ENCODE measurements at places on chromosomes 6 and 20.

DNA sequence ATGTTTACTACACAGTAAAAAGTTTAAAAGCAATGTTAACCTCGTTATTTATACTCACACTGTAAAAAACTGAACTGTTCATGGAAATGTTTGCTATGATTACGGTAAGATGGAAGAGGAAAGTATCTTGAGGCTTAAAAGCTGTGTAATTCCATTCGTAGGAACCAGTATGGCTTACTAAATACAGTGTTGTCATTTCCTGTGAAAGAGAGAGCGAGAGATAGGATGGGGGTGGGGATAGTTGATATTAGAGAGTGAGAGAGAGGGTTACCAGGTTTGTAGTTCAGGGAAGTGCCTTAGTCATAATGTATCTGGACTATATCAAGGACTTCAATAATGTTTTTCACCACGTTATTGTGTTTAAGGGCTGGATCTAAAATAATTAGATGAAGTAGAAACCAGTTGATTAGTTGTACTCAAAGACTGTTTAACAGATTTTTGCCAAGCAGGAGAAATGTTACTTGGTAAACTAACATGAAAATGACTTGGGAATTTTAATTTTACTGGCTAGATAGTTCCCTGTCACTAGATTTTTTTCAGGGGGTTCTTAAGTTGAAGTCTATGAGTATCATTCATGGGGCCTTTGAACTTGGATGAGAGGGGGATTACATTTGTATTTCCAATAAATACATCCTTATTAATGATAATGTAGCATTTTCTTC lies 30.4 kb downstream of the AFDN start:
- DNase-seq, result no peak

DNA sequence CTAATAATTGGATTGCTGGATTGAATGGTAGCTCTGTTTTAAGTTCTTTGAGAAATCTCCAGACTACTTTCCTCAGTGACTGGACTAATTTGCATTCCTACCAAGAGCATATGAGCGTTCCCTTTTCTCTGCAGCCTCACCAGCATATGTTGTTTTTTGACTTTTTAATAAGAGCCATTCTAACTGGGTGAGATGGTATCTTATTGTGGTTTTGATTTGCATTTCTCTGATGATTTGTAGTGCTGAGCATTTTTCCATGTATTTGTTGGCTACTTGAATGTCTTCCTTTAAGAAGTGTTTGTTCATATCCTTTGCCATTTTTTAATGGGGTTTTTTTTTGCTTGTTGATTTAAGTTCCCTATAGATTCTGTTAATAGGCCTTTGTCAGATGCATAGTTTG lies 94.7 kb upstream of the AHI1 start:
- no peak for DNase-seq

DNA sequence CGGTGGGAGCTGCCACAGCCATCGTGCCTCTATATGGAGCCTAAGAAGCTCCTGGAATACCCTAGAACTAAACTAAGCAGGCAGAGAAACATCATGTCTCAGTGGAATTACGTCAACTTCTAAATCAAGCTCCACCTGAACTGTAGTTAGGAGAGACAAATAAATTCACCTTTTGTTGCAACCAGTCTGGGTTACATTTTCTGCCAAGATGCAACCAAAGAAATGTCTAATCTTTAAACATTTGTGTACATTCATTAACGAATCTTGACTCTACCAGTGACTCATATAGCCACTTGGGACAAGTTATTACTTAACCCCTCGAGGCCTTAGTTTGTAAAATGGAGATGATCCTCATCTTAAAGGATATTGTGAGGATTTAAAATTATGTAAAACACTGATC lies 8.9 kb downstream of the PTPRK start:
- DNase-seq, result no peak

GRCh38 chr6:135722190-135722589 lies 129.3 kb upstream of the PDE7B start:
- DNase-seq, result no peak

DNA sequence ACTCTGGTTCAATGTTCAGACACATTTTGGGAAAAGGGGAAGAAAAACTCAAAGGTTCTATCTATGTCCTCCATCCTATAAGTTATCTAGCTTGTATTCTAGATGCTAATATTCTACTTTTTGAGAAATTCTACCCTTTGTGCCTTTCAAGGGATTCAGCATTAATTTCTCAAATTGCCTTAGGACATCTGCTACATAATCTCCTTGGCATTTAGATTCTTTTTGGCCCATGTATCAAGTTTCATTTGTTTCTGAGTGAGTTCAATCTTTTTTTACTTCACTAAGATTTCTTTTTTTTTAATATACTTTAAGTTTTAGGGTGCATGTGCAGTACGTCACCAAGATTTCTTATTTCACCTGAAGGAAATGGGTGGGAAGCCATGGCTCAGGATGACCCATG lies 232.7 kb upstream of the TENT5A start:
- no peak for DNase-seq

DNA sequence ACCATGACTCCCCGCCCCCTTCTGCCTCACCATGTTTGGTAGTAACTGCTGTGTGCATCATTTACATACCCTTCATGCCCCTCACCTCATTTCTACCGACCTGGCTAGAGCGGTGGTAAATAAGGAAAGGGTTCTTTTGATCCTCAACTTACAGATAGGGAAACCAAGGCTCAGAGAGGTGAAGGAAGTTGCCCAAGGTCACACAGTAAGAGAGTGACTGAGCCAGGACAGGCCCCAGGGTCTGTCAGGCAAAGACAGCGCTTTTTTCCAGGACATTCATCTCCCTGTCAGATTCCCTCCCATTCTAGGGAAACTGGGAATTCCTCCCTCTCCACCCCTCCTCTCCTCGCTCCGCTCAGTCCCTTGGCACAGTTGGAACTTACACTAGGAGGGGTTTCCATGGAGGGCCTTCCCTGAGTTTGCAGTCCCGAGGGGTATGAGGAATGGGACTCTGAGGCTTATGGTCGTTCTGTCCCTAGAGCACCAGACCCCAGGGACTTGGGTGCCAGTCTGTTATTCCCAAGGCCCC lies 2.0 kb downstream of the VSTM2L start:
- no peak for DNase-seq
